Right kidney (tissue), 9 donors: ENCODE measurements at places on chromosomes 1 and 21.
A peak's percentile ranks its signal among the peaks of the same experiment; 100 is the strongest.

DNA sequence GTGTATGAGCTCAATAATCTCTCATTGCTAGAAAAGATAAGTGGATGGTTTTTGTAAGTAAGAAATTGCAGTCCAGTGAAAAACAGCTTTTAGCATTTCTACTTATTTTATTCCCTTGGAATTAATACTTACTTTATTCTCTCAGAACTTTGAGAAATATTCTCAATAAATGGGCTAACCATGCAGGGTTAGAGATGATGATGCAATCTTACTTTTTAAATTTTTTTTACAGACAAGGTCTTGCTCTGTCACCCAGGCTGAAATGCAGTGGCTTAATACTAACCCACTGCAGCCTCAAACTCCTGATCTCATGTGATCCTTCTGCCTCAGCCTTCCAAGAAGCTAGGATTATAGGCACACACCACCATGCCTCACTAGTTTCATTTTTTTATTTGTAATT is 440.8 kb upstream of the ZP4 start:
- no peak for DNase-seq

DNA sequence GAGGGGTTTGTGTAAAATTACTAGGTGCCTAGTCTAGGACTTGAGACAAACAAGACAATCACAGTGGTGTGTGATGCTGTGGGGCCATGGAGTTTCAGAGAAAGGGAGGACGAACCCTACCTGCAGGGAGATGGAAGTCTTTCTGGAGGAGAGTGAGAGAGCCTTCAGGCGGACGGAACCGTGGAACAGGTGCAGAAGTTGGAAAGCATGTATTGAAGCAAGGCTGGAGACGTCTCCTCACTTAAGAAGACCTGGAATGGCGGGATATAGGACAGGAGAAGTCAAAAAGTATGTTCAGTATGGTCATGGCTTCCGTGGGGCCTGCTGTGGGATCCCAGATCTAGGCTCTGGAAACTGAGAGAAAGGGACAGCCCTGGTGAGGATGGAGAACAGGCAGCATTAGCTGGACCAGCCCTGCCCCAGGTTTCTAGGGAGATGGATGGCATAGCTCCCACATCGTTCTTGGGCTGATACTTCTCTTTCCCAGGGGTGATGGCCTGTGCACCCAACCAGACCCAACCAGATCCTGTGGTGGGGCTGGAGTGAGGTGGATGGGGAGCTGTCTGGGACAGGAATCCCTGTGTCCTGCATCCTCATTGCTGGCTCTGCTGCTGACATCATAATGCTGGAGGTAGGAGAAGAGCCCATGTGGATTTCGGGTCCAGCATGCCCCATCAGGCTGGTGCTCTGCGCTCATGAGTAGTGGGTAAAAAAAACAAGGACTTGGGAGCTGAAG is 15.0 kb upstream of the LRP8 start:
- no peak for DNase-seq

DNA sequence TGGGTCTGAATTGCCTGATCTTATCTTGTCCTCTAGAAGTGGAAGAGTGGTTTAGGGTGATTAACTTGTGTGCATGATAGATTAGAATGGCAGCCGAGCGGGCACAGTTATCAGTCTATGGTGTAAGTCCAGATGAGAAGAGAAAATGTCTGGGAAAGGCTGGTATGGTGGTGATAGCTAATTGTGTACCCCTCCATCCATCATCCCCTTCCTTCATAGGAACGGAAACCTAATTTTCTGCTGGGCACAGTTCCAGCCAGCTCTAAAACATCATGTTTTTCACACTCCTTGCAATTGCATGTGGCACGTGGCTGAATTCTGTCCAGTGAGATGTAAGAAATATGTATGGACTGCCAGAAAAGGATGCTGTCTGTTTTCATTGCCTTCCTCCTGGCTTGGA is 40.9 kb upstream of the ZP4 start:
- DNase-seq: no peak

DNA sequence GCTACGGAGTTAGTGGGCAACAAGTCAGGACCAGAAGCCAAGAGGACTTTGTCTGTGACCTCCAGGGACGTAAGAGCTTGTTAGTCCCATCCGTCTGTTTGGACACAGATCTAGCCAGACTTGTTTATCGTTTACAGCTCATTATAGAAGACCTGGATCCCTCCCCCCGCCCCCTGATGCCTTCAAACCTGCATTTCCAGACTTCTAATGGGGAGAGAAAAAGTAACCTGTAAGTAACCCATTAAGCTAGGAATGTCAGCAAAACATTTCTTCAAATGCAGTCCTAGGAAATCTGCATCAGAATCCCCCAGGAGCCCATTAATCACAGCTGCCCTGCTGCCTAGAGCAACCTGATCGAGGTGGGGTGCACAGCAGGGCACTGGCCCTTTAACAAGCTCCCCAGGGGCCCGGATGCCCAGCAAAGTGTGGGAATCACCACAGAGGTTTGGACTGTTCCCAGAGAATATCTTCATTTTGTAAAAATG is 1.4 kb upstream of the MAD2L2 start:
- DNase-seq: no peak

DNA sequence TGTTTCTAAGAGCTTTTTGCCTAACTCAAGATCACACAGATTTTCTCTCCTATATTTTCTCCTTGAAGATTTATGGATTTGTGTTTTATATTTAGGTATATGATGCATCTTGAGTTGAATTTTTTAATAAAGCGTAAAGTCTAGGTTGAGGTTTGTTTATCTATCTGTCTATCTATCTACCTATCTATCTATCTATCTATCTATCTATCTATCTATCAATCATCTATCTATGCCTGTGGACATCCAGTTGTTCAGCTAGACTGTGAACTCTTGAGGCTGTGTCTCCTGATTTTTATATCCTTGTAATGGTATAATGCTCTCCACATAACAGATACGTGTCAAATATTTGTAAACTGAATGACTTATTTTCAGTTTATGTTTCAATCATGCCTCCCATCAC is 120.1 kb downstream of the DNAH14 start:
- DNase-seq: no peak

DNA sequence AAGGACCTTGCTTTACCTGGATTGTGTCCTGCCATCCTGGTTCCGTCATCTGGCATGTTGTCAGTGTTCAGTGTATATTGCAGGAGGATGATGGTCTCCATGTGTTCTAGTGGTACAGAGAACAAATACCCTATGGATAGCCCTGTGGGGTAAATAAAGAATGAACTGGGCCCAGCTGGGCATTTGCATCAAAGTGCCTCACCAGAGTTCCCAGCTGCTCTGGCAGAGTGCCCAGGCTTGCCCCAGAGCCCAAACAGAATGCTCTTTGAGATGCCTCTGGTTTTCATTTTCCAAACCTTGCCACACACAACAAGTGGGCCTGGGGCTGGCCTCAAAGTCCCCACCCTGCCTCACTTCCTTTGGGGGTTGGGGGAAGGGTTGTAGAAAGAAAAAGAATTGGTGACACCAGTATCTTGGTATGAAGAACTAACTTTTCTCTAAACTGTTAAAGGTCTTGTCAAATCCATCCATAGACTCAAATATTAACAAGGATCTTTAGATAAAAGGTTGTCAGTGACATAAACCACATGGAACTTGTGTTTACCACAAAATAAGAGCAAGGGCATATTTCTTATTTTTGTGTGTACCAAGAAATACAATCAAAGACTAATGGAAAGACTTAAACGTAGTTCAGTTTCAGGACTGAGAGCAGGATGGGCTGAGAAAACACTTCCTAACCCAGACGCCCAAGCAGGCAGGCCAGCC is 82.2 kb downstream of the LMO4 start:
- no peak for DNase-seq

- no peak for DNase-seq
Measured at GRCh38 chr1:29258976-29259801, 22.9 kb downstream of the PTPRU start.

GRCh38 chr1:194161591-194161990 is 975.2 kb upstream of the B3GALT2 start:
- no peak for DNase-seq

DNA sequence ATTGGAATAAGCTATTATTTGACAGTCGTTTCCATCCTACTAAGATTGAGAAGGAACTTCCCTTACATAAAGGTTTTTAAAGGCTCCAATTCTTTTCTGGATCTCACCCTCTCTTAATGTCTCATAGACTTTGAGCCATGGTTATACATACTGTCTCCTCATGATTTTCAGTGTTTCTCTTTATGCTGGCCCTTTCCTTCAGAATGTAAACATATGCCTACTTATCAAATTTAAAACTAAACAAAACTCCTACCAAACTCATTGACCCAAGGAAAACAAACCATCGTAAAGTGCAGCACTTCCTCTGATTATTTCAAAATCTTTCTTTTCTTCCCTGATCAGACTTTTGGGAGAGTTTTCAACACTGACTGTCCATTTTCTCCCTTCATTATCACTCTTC is 163.4 kb upstream of the DPYD start:
- no peak for DNase-seq

- no peak for DNase-seq
Measured at GRCh38 chr21:46150073-46150472, 5.3 kb downstream of the FTCD start.

- peak; percentile 43 for DNase-seq
Measured at GRCh38 chr1:22673486-22674409, 20.7 kb downstream of the C1QB start.

- no peak for DNase-seq
Measured at GRCh38 chr1:27149084-27149761, 5.7 kb downstream of the SLC9A1 start.

GRCh38 chr1:89465201-89465600 is 59.4 kb upstream of the LRRC8B start:
- no peak for DNase-seq

DNA sequence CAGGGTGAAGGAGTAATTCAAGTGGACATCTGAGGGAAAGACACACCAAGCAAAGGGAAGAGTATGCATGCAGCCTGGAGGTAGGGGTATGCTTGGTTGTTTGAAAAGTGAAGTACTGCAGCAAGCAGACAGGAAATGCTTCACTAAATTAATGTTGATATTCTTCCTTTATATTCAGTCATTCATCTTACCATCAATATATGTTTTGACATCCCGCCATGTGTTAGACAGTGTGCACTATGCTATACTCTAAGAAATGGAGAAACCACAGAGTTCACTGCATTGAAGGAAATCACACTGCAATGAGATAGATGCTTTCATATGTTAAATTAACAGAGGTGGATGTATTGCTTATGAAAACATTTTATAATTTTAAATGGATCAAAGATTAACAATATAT is 82.9 kb downstream of the HSPA13 start:
- DNase-seq: no peak

- no peak for DNase-seq
Measured at GRCh38 chr1:61436016-61436415, 288.9 kb downstream of the TM2D1 start.

DNA sequence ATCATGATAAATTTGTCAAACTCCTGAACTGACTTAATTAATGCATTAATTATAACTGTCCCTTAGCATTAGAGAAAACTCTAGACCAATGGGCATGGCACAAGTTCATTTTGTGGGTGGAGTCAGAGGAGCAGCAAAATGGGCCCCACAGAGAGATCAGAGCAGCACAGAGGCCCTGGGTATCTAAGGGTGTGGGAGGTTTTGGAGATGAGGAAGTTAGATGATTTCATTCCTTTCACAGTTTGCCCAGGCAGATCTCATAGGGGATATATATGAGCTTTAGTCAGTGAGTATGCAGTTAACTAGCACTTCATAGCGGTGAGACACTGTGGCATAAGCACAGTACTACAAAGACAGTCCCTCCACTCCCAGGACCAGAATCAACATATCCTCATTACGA is 117.3 kb downstream of the MAB21L3 start:
- no peak for DNase-seq

DNA sequence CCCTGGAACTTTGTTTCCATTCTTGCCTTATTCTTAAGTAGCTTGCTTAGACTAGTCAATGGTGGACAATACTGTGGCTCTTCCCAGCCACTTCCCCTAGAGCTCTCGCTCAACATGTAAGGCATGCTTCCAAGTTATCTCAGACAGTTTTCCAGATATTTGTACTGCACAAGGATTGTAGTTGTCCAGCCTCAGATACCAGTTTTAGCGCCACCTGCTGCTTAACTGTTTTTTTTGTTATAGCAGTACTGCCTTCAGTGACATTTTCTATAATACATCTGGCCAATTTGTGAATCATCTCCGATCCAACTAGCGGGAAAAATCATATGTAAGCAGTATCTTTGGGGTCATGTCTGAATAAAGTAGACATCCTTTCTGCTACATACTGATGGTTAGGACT is 346.7 kb upstream of the ADGRL4 start:
- DNase-seq: no peak

- peak; percentile 50 for DNase-seq
Measured at GRCh38 chr1:151340870-151341754, 5.9 kb downstream of the RFX5 start.

- DNase-seq: no peak
Measured at GRCh38 chr1:217182992-217183391, 447.9 kb downstream of the GPATCH2 start.

DNA sequence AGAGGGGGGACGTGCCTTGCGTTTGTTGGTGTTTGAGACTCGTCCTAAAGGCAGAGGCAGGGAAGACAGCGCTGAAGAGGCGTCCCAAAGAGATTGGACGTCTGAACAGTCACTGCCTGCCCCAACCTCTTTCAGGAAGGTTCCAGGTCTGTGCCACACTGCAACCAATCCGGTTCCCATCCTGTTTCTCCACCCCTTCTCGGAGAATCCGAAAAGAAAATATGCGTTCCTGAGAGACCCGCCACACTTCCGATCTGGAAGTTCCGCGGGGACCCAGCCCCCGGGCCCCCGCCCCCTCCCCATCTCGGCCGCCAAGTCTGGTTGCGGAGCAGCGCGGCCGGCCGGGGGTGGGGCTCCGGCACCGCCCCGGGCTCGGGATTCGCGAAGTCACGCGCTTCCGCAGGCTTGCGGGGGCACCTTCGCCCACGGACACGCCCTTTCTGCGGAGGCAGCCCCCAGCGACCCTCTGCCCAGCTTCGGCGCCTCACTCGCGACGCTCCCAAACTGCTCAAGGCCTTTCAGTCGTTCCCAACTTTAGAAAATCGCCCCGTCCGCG is 124.5 kb upstream of the DPYD start:
- no peak for DNase-seq

DNA sequence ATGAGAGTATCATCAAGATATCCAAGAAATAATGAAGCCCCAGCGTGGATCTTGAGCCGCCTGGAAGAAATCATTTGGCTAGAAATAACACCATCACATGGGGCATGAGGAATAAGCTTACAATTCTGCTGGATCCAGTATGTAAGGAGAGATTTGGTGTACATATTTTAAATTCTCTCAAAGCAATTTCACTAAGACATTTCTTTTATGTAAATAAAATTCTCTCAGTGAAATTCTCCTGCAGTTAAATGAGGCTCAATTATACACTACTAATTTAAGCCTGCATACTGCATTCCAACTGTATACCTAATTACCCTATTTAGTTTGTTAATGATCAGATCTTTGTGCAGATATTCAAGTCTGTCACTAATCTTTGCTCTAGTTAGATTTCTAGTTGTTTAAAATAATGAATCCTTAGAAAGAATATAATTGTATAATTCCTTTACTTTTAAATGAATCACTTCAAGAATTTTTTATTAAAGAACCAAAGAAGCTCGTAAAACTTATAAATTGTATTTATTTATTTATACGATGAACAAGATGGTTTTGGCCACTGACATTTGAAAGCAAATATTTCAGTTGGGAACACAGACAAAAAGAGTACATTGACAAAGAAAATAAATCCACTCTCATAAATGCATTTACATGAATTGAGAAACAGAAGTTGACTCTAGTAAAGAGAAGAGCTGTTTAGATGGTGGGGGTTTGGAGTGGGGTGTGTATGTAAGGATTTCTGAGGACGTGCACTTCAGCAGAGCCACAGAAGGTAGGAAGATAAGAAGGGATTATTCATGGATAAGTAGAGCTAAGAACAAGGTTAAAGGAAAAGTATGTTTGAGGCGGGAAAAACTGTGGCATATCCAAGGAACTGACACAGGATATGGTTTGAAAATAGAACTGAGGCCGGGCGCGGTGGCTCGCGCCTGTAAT is 466.8 kb downstream of the DSCAM start:
- DNase-seq: no peak

- no peak for DNase-seq
Measured at GRCh38 chr1:237878406-237878805, 12.3 kb downstream of the ZP4 start.
